ENCODE measurements at places on chromosomes 7 and 10.

GRCh38 chr10:48981310-48981907 lies 41.8 kb upstream of the LRRC18 start:
- no peak overlapping the region for H3K27ac ChIP-seq
- no peak overlapping the region for H3K4me3 ChIP-seq
- no peaks in the 10 kb centered on the region for H3K36me3 ChIP-seq
- no peaks in the 10 kb centered on the region for H3K4me1 ChIP-seq

DNA sequence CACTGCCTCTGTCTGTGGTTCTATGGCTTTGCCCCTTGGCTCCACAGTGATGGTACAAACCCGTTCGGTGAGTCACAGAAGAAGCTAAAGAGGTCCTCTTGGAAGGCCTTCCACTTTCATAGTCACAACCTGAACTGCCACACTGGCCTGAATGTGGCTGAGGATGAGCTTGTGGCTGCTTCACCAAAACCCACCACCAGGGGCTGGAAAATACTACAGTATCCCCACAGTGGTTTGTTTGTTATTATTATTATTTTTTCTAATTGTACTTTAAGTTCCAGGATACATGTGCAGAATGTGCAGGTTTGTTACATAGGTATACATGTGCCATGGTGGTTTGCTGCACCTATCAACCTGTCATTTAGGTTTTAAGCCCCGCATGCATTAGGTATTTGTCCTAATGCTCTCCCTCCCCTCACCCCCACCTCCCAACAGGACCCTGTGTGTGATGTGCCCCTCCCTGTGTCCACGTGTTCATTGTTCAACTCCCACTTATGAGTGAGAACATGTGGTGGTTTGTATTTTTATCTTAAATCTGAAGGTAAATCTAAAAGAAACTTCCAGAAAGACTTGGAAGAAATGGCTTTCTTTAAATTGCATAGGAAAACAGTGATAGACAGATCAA lies 160.8 kb upstream of the NPSR1 start:
- H3K4me1 ChIP-seq: no peaks in the 10 kb centered on the region
- no peak for DNase-seq

- no peaks in the 10 kb centered on the region for H3K4me1 ChIP-seq
- DNase-seq: no peak
- H3K27ac ChIP-seq: no peak overlapping the region
- no peaks in the 10 kb centered on the region for H3K36me3 ChIP-seq
- no peaks in the 10 kb centered on the region for H3K27me3 ChIP-seq
Observed at GRCh38 chr7:114822844-114823243, 99.0 kb upstream of the MDFIC start.

- no peak overlapping the region for H3K27ac ChIP-seq
- no peaks in the 10 kb centered on the region for H3K27me3 ChIP-seq
- H3K36me3 ChIP-seq: peaks cover 25% of the 10 kb centered on the region
- H3K4me3 ChIP-seq: no peak overlapping the region
Observed at GRCh38 chr10:114448897-114449296, 44.6 kb upstream of the AFAP1L2 start.

DNA sequence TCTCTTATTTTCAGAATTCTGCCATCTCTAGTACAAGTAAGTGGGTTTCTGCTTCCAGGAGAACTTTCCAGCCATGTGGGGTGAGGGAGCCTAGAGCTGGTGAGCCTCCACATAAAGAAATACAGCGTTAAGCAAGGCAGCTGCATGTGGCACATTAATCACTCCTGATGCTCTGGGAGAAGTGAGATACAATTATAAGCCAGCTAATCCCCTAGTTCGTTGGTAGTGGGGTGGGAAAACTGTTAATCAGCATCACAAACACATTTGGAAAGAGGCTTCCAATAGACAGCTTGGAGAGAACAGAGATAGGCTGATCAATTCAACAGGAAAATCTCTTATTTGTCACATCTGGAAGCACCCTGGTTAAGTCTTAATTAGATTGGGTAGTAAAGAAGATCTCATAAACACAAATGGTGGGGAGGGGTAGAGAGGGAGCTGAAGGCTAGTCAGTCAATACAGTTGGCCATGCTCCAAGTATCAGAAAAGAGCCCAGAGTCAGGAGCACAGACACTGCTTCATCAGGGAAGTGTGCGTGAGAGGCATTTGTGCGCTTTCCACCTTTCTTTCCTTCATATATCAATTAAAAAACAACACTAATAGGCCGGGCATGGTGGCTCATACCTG lies 130.6 kb downstream of the SORCS1 start:
- no peaks in the 10 kb centered on the region for H3K27me3 ChIP-seq
- no peaks in the 10 kb centered on the region for H3K4me1 ChIP-seq
- no peaks in the 10 kb centered on the region for H3K36me3 ChIP-seq
- H3K4me3 ChIP-seq: no peak overlapping the region
- no peak overlapping the region for H3K27ac ChIP-seq
